ENCODE measurements at places on chromosomes 2 and 18. TPM values are rescaled to one million over a fixed set of nuclear protein-coding genes. Genes with fewer than 3 reads are reported as not detected.

DNA sequence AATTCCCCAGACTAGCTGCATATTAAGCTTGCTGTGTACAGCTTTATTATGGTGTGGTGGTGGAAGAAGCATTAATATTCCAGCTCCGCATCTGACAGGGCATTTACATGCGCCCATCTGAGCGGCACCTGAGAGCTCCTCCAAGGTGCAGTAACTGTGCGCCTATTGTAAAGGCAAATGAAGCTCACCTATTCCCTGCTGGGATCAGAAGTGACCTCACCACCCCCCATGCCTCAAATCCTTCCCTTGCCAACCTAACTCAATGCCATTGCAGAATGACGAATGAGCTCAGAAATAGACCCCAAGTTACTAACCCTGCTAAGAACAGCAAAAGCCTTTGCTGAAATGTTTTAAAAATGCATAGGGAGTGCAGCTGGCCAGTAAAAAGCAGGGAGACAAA is 14.3 kb downstream of the BCL11A start:
- DNase-seq: no peak

The SPP2 gene
- polyA plus RNA-seq: not detected

DNA sequence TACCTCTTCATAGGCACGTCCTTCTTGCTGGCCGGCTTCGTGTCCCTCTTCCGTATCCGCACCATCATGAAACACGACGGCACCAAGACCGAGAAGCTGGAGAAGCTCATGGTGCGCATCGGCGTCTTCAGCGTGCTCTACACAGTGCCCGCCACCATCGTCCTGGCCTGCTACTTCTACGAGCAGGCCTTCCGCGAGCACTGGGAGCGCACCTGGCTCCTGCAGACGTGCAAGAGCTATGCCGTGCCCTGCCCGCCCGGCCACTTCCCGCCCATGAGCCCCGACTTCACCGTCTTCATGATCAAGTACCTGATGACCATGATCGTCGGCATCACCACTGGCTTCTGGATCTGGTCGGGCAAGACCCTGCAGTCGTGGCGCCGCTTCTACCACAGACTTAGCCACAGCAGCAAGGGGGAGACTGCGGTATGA is 2.3 kb downstream of the FZD7 start:
- DNase-seq: no peak

The DSG4 gene
- polyA plus RNA-seq: not detected

DNA sequence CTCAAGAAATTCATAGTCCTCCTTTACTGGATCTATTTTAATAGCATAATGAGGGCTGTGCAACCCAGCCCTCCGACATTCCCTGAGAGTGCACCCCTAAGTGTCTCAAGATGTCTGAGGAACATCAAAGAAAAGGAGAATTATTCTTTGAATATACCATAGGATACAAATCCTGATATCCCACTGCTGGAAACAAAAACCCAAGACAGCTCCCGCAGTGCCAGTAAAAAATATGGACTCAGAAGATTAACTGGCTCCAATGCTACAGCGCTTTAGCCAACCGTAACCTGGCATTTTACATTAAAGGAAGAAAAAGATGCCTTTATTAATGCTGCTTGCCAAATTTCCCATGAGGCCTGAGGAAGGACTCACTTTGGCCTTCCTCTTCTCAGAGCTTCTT is 168.4 kb downstream of the TTC32 start:
- no peak for DNase-seq

The EPB41L3 gene
- polyA plus RNA-seq: 6.5 TPM

DNA sequence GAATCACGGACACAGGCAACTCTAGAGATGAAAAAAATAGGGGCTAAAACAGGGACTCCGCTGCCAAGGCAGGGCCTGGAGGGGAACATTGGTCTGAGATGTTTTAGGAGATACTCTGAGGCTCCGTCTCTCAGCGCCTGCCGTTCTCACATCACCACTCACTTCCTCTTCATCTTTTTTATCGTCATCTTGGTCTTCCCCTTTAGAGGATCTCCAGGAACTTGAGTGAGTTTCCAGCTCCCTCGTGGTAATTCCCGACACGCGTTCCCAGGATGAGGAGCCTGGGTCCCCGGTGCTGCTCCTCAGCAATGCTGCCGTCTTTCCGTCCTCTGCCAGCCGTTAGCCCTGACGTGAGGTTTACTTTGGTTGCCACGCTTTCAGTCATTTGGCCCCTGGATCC is 16.1 kb downstream of the MLPH start:
- DNase-seq: no peak

The MTERF4 gene
- polyA plus RNA-seq: 32.0 TPM
